ENCODE measurements at places on chromosomes 7 and 10. TPM values are rescaled to one million over a fixed set of nuclear protein-coding genes. Genes with fewer than 3 reads are reported as not detected.

Gene SPDYE11
- not detected for total RNA-seq

Gene TYSND1
- total RNA-seq, result 8.6 TPM

Gene PPP1R3C
- 11.5 TPM for total RNA-seq

Gene ADIRF
- 7.0 TPM for total RNA-seq

Gene NYAP1
- 1.00 TPM for total RNA-seq

Gene YWHAG
- 26.3 TPM for total RNA-seq

Gene PNLIPRP1
- total RNA-seq, result 4,263 TPM

Gene EVX1
- total RNA-seq, result not detected

DNA sequence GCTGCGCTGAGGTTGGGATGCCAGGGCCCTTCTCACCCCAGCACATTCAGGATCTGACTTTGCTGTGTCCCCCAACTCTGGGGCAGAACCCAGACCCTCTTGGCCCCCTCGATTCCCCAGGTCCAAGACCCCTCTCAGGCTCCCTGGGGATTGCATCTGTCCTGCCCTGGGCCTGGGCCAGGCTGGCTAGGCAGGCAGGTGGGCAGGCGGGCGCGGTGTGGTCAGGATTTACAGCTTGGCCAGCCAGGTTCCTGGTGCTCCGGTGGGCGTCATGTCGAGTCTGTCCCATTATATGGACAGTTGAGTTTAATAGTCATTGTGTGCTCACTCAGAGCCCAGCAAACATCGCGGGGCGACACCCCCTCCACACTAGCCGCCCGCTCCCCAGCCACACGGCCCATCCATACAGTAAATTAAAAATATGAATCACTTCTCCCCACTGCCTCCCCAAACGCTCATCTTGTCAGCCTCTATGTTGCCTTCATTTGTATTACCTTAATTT is 23.5 kb downstream of the POLL start:
- DNase-seq, result no peak

DNA sequence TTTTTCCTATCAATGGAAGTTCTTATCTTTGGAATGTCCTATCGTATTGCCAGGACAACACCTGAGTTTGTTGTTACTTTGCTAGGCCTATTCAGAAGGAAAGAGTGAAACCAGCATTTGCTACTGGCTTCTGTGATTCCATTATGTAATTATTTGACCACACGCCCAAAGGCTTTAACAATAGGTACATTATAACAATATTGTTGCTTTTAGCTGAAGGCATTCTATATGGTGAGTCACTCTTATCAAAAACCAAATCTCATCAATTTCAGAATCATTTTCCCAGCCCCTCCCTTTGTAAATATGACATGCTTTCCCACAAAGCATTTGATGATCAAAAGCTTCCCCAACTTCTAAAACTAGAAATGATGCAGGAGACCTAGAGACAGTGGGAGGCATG is 294.4 kb upstream of the NEBL start:
- DNase-seq, result no peak

DNA sequence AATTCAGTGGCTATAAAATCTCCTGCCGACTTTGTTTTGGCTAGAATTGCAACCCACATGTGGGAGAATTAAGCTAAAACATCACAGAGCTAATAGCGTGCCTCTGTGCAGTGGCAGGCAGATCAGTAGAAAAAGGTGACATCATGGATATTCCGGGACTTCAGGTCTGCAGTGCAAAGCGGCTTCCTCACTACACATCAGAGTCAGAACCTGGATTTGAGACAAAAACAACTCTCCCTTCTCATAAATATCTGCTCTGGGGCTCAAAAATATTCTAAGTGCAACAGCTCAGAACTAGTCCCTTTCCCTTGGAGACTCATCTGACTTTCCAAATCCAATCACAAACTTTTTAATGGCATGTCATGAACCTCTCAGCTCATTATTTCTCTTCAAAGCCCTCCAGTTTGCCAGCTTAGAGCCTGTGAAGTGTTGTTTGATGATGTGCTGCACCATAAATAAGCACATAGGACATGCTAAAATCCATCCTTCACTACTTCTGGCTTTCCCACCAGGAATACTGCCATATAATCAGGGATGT is 337.1 kb downstream of the RNLS start:
- no peak for DNase-seq

DNA sequence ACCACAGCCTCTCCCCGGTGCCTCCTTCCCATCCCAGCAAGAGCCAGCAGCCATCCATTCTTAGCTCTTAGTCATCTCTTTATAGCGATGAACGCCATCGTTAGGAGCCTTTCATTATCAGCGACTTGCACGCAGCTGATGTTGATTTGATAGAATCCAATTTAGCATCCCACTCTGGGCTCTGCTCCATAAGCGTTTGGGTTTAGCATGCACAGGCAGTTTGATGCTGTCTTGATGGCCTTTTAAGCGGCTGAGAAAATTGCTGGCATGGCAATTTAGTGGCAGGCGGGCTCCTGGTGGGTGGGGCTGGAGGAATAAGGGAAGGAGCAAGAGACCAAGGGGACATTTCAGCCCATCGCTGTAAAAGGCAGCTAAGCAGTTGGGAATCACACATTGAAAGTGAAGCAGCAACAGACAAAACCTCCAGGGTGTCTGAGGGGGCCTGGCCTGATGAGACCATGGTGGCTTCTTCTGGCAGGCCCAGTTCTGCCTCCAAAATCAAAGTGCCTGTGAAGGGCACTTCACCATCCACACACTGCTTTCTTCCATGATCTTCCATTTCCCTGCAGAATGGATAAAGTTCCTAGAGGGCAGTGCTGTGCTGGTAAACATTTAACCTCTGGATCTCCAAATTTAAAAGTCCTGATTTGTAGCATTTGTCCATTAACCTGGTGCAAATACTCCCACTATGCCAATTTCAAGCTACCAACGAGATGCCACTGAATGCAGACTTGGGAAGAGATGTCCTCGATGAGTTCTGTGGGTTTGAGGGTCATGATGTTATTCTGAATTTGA is 107.8 kb upstream of the PLXNA4 start:
- no peak for DNase-seq

DNA sequence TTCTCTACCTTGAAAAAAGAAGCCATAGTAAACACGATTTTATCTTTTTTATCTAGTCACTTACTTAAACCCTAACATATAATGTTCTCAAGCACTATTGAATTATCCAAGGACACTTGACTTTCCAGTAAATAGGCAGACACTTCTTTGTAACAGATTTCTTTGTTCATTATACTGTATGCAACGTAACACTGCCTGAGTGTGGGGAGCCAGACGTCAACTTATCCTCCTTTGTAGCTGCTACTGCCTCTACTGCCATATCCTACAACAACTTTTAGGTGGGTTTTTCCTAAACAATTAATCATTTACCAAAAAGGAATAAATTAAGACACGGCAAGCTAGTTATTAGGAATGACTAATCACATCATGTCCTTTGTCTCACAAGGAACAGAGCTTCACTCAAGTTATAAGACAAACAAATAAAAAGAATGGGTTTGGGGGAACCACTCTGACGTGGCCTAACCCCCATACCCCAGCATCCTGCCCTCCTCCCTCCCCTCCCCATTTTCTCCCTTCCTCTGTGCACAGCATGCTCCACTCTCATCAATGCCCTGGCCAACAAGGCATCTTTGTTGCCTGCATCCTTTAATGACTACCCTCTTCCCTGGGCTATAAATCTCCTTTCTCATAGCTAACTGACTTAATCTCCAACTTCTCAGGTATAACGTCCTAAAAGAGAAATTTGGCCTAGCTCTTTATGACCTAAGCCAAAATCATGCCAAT is 43.3 kb downstream of the DOCK4 start:
- DNase-seq, result no peak

DNA sequence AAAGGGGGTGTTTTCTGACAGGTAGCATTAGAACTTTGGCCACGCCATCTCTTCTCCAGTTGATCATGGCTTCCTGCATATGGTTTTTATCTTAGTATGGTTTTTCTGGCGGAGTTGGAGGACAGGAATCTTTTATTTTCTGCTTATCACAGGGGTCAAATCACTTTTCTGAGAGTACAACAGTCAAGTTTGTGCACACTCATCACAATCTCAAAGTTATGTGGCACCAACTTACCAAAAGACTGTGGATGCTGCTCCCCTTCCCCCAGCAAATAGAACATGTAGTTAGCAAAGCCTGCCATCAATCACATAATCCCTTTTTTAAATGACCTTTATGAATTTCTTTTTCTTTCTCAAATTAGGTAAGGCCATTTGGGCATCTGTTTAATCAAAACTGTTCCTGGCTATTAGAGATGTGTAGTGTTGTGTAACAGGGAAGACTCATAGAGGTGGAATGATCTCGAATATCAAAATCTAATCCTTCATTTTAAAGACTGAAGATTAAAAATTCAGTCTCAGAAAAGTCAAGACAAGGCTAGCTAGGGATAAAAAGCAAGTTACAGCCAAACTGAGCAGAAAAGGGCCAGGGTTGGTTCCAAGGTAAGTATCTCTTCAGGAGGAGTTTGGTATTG is 3.8 kb upstream of the CH25H start:
- no peak for DNase-seq

Measured in pancreas (tissue), 10 donors.